ENCODE measurements at places on chromosomes 5 and 9.

DNA sequence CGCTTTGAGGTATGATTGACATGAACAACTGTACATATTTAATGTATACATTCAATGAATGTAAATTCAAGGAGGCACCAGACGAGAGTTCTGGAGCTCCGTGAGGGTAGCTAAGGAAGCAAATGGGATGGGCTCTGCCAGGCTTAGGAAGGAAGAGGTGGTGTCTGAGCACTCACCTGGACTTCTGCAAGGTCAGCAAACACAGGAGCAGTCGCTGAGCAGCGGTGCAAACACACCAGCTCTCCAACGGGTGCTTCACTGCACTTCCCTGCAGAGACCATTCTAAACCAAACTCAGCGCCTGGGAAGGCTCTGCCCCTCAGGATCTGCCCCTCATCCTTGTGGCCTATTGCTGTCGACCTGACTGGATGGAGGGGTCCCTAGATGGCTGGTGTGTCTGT lies 101.5 kb downstream of the COL23A1 start:
- no peak for DNase-seq

DNA sequence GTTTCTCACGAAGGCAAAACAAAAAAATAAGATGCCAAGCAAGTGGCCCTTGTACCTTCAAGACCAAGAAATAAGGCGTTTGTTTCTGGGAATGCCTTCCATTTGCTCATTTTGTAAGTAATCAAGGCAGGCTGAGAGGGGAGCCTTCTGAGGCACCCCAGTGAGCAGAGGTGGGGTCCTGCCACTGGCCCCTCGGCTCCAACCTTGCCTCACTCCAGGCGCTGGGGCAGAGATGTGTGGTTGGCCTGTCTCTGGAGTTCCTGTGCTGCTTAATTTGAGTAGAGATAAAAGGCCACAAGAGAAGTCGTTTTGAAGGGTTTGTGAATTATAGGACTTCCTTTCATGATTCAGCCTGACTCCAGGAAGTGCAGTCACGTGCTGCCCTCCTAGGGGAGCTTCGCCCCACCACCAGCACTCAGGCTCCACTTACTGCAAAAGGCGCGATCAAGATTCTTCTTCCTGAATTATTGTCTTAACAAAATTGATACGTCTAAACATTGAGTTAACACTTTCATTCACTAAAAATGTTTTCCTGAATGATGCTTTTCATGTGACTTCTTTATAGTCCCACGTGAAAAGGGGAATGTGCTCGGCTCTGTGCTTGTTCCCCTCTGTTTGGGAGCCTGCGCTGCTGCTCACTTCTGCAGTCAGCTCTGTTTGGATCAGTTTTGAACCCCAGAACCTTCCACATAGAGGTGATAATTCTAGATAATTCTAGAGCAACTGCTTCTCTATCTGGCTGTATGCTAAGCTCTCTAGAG lies 13.7 kb downstream of the SYK start:
- DNase-seq: no peak

DNA sequence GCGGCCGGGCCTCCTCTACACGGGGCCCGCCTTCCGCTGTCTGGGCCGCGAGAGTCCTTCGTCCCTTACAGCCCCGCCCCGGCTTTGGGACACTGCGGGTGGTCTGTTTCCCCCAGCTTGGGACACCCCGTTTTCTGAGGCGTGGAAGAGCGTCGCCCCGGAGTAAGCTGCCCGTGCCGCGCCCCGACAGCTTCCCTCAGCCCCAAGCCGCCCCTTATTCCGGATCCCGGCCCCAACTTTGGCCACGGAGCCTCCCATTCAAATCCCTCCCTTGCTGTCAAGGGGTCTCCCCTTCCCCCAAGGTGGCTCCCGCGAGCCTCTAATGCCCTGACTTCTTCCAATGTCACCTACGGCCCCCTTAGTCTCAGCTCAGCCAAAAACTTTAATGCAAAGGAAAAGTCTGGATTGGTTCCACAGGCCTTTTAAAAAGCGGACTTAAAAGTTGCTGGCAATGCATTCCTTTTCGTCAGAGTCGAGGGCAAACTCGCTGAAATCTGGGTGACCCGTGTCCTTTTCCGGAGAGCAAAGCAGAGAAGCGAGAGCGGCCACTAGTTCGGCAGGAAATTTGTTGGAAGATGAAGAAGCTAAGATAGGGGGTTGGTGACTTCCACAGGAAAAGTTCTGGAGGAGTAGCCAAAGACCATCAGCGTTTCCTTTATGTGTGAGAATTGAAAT lies 19.8 kb downstream of the EXOSC2 start:
- no peak for DNase-seq

DNA sequence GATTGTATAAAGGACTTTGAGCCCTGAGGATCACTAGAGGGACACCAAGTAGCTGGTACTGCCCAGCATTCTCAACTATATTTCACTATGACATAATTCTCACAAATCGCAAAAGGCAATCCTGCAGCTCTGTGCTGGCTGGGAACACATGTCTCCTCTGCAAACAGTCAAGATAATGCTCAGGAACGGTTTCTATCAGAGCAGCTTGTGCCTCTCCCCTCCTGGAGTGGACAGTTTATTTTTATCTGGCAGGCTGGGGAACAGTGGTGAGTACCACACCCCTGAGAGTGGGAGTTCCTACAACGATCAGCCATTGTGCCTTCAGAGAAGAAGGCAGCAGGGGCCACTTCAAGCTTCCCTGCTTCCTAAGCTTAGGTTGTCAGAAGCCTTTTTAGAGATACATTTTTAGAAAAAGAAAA lies 65.8 kb downstream of the ERAP1 start:
- DNase-seq: no peak

- DNase-seq: no peak
Observed at GRCh38 chr5:169763376-169764017, 126.4 kb downstream of the DOCK2 start.

- DNase-seq: no peak
Observed at GRCh38 chr9:86578722-86579121, 224.5 kb upstream of the TUT7 start.

GRCh38 chr5:40976836-40977235 lies 67.5 kb downstream of the C7 start:
- no peak for DNase-seq

DNA sequence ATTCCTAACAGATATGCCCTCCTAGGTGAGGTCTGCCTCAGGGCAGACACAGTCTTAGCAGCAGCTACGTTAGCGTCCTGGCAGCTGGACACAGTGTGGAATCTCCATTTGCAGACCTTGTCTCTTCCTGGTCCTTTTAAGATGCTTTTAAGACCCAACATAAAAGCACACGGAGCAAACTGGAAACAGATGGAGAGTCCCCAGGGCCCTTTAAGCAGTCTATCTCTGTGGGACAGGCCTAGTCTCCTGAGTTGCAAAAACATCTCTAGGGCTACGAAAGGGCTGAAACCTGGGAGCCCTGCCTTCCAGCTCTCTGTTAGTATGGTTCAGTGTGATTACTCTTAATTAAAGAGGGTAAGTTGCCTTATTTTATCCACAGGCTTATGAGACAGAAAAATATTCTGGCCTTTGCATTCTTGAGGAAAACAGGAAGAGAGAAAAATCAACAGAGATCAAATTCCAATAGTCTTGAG lies 66.0 kb upstream of the GNA14 start:
- DNase-seq: no peak

GRCh38 chr5:124905256-124906130 lies 159.1 kb upstream of the ZNF608 start:
- DNase-seq: no peak

DNA sequence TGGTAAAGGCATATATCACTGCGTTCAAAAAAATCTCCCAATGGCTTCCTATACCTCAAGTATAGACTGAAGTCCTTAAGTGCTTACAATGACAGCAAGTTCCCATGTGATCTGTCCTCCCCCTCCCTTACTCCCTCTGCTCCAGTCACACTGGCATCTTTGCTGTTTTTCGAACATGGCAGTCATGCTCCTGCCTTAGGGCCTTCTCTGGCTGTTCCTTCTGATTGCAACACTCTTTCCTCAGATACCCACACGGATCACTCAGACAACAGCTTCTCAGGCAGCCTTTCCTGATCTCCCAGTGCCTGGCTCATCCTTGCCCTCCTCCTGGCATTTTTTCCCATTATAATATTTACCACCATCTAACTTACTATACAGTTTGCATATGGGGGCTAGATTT lies 232.8 kb downstream of the ARHGEF28 start:
- no peak for DNase-seq

GRCh38 chr5:14793851-14794250 lies 77.7 kb downstream of the ANKH start:
- DNase-seq: no peak

DNA sequence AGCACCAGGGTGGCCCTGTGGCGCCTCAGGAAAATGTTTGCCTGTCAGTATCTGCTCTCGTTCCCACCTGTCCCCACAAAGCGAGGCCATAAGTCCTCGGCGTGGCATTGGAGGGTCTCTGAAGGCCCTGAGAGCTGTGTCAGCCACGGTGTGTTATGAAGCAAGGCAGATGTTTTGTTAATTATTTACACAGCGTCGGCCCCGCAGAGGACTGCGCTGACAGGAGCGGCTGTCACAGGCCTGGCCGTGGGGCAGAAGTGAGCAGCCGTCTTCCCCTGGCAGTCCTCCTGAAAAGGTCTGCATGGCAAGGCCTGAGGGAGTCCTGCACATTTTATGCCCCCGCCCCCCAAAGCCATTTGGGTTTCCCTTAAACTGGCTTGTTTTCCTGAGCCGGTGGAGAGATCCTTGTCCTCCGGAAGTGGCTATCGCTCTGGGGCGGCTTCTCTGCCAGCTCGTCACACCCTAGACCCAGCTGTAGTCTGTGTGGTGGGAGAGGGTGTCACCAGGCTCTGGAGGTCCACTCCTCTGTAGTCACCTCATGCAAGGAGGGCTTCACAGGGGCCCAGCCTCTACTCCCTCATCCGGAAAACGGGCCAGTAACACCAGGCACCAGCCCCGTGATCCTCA lies 6.2 kb downstream of the NEK6 start:
- DNase-seq: no peak

GRCh38 chr5:150315245-150315644 lies 12.5 kb upstream of the ARSI start:
- DNase-seq: no peak

GRCh38 chr5:141757402-141757801 lies 75.4 kb upstream of the ARAP3 start:
- DNase-seq: no peak

- no peak for DNase-seq
Observed at GRCh38 chr5:17258431-17258830, 41.0 kb downstream of the BASP1 start.

DNA sequence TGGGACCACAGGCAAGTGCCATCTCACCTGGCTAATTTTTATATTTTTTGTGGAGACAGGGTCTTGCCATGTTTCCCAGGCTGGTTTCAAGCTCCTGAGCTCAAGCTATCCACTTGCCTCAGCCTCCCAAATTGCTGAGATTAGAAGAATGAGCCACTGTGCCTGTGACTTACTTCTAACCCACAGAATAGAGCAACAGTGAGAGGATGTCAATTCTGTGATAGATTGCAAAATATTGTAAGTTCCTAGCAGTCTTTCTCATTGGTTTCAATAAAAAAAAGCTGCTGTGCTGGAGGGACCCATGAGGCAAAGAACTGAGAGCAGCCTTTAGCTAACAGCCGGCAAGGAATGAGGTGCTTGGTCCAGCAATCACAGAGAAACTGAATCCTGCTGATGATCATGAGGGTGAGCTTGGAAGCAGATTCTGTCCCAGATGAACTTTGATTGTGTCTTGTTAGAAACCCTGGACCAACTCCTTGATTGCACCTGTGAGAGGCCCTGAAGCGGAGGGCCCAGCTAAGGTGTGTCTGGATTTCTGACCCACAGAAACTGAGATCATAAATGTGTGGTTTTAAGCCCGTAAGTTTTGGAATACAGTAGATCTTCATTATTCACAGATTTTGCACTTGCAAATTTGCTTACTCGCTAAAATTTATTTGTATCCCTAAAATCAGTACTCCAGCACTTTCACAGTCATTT lies 149.7 kb downstream of the GCNT1 start:
- DNase-seq: no peak

DNA sequence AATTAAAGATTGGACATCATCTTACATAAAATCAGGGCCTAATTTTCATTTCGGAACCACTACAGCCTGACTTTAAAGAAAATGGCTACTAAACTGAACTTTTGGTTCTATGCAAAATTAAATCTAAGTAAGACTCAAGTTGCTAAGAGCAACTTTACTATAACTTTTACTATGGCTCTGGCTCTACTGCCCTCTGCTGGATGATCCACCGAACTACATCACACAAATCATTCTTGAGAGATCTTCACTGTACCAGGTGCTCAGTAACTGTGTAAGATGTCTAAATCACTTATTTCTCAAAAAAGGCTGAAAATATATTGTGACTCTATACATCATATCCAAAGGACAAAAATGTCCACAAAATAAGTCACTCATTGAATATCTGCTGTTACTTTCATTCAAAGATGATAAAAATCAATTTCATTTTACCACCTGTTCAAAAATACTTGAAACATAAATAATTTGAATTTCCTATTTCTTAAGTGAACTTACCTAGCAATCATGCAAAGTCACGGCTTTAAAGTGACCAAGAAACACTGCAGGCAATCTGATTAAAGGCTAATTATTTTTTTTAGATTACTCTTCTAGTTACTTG lies 13.5 kb downstream of the MOCS2 start:
- DNase-seq: peak; percentile 50

All from activated CD8-positive, alpha-beta memory T cell treated with anti-CD3 and anti-CD28 coated beads for 4 hours (primary cell).